Memory B cell (primary cell): ENCODE measurements at places on chromosomes 1 and 21.

DNA sequence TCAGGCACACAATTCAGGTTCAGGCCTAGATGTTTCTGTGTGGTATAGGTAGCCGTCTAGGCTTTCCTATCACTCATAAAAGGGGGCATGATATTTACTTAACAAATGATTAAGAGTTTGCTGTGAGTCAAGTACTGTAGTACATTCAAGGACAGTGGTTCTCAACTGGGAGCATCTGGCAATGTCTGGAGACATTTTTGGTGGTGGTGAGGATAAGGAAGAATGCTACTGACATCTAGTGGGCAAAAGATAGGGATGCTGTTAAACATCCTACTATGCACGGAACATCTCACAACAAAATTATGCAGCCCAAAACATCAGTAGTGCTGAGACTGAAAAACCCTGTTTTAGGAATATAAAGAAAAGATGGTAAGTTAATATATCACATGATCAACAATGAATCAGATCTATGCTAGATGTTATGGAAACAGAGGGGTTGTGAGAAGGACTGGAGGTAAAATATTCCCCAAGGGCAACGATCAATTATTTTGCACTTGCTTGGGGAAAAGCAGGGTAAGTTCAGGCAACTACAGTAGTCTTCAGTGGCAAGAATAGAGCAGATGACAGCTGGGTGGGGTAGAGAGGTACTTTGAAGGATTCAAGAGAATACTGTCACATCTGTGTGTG lies 4.9 kb downstream of the DNTTIP2 start:
- H3K27ac ChIP-seq = peak overlapping the region; percentile 71
- H3K36me3 ChIP-seq = peaks cover 42% of the 10 kb centered on the region
- H3K4me1 ChIP-seq = peaks cover 31% of the 10 kb centered on the region
- H3K4me3 ChIP-seq = no peak overlapping the region
- no peaks in the 10 kb centered on the region for H3K27me3 ChIP-seq

DNA sequence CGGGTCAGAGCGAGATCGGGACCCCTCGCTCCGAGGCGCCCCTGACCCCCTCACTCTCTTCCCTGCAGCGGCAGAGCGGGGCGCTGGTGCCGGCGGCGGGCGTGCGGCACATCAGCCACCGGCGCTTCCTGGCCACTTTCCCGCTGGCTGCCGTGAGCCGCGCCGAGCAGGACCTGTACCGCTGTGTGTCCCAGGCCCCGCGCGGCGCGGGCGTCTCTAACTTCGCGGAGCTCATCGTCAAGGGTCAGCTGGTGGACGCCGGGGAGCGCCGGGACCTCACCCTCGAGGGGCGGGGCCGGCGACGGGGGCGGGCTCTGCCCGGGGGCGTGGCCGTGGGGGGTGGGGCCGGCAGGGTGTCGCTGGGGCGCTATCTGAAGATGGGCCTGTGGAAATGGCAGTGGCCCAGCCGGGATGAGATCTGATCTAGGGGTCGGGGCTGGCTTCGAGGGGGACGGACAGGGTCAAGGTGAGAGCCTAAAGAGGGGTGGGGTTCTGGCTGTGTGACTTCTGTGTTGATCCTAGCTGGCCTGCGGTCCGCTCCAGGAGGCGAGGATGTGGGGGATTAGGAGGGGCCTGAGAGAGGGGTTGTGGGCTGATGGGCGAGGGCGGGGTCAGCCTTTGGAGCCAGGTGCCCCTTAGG lies 23.6 kb downstream of the PTPRU start:
- no peak overlapping the region for H3K27ac ChIP-seq
- no peaks in the 10 kb centered on the region for H3K36me3 ChIP-seq
- peak; percentile 47 for DNase-seq
- H3K4me3 ChIP-seq = peak overlapping the region; percentile 85

- no peaks in the 10 kb centered on the region for H3K36me3 ChIP-seq
- no peaks in the 10 kb centered on the region for H3K4me1 ChIP-seq
- H3K4me3 ChIP-seq = no peak overlapping the region
- peaks cover 2% of the 10 kb centered on the region for H3K27me3 ChIP-seq
- no peak overlapping the region for H3K27ac ChIP-seq
- no peak for DNase-seq
Observed at GRCh38 chr21:16241016-16241415, 511.2 kb downstream of the USP25 start.

- peaks cover 31% of the 10 kb centered on the region for H3K4me1 ChIP-seq
- H3K27ac ChIP-seq = peak overlapping the region; percentile 73
- H3K36me3 ChIP-seq = no peaks in the 10 kb centered on the region
- DNase-seq = no peak
Observed at GRCh38 chr1:202806845-202807450, 1.3 kb downstream of the KDM5B start.

DNA sequence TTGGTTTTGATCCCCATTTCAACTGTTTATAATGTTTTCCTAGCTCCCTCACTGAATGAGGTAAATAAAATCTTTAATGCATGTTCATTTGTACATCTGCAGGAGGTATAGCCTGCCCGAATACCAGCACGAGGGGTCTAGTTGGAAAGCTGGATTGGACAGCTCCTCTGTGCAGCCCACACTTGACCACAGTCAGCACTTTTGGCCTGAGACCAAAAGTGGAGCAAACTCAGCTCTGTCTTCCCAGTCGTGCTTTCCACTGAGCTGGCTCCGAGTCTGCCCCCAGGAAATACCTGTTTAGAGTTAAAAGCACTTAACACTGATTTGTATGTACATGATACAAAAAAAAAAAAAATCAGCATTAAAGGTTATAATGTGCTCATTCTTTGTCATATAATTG lies 224.4 kb downstream of the DSCAM start:
- no peaks in the 10 kb centered on the region for H3K4me1 ChIP-seq
- no peak for DNase-seq
- no peak overlapping the region for H3K4me3 ChIP-seq
- H3K27ac ChIP-seq = no peak overlapping the region

- DNase-seq = no peak
- H3K4me3 ChIP-seq = no peak overlapping the region
- no peaks in the 10 kb centered on the region for H3K36me3 ChIP-seq
Observed at GRCh38 chr1:211643324-211644212, 31.9 kb downstream of the NEK2 start.

GRCh38 chr1:224503161-224504118 lies 68.8 kb upstream of the WDR26 start:
- H3K27me3 ChIP-seq = no peaks in the 10 kb centered on the region
- no peak for DNase-seq
- H3K27ac ChIP-seq = no peak overlapping the region
- no peak overlapping the region for H3K4me3 ChIP-seq
- H3K36me3 ChIP-seq = no peaks in the 10 kb centered on the region
- H3K4me1 ChIP-seq = peaks cover 18% of the 10 kb centered on the region

DNA sequence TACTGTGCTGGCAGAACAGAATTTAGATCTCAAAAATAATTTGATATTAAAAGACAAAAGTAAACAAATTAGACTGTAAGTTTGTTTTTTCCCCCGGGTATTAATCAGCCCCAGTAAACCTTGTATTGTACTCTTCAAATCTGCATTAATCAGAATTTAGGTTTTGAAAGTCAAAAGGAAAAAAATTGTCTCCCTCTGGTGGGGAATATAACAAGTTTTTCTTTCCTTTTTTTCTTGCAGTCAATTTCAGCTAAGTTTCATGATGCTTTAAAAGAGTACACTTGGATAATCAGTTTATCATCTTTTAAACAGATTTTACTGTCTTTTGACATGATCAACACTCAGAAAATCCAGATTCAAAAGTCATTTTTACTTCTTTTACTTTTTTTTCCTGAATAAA lies 134.5 kb upstream of the PKN2 start:
- H3K27me3 ChIP-seq = peaks cover 4% of the 10 kb centered on the region
- no peaks in the 10 kb centered on the region for H3K36me3 ChIP-seq
- H3K27ac ChIP-seq = no peak overlapping the region
- no peaks in the 10 kb centered on the region for H3K4me1 ChIP-seq

DNA sequence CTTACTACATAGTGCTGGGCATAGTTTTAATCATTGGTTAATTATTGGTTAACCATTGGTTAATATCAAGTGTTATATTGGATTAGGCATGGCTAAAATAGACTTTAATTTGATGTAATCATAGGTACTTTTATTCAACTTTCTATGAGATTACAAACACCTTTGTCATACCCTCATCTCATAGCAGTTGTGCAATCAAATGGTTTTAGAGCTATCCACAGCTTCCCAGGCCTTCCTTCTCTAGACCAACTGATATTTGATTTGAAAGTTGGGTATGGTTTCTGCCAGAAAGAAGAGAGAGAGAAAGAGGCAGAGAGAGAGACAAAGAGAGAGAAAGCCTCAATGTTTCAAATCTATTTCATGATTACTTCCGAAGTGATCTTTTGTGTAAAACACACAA lies 9.6 kb upstream of the RGS1 start:
- H3K4me1 ChIP-seq = peaks cover 2% of the 10 kb centered on the region
- no peak overlapping the region for H3K27ac ChIP-seq
- no peak for DNase-seq
- H3K4me3 ChIP-seq = no peak overlapping the region

DNA sequence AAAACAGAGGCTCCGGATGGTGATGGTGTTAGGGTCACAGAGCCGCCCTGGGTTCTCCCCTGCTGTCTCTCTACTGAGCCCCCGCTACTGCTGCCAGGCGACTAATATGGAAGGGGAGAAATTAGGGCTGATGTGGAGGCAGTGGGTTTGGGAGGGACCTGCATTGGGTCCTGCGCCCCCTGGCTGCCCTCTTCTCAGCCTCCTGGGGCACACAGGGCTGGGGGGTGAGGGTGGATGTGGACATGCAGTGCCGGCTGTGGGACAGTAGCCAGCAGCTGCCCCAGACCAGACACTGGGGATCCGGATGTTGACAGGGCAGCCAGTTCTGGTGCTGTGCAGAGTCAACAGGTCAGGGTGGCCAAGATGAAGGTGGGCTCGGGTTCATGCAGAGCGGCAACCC lies 1.5 kb upstream of the CLCNKB start:
- H3K27ac ChIP-seq = no peak overlapping the region
- H3K4me3 ChIP-seq = no peak overlapping the region
- no peak for DNase-seq
- H3K4me1 ChIP-seq = no peaks in the 10 kb centered on the region
- H3K36me3 ChIP-seq = no peaks in the 10 kb centered on the region

- H3K27ac ChIP-seq = no peak overlapping the region
- H3K27me3 ChIP-seq = peaks cover 4% of the 10 kb centered on the region
- DNase-seq = no peak
- H3K4me1 ChIP-seq = peaks cover 5% of the 10 kb centered on the region
- H3K36me3 ChIP-seq = peaks cover 2% of the 10 kb centered on the region
Observed at GRCh38 chr1:218371927-218372672, 27.0 kb downstream of the TGFB2 start.

DNA sequence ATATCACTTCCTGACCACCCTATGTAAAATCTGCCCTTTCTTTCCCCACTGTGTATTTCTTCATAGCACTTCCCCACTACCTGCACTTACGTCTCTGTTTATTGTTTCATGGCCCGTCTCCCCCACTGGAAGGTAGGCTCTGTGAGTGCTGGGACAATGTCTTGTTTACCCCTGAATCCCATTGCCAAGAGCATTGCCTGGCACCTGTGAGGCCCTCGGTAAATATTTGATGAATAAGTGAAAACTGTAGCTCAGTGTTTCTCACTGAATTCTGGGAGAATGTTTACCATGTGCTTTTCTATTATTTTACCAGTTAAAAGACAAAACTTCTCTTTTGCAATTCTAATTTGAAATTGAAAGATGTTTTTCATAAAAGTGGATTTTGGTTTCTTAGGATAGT lies 11.8 kb downstream of the NFASC start:
- no peaks in the 10 kb centered on the region for H3K4me1 ChIP-seq
- H3K27ac ChIP-seq = no peak overlapping the region
- H3K27me3 ChIP-seq = peaks cover 11% of the 10 kb centered on the region
- no peak overlapping the region for H3K4me3 ChIP-seq
- DNase-seq = no peak

DNA sequence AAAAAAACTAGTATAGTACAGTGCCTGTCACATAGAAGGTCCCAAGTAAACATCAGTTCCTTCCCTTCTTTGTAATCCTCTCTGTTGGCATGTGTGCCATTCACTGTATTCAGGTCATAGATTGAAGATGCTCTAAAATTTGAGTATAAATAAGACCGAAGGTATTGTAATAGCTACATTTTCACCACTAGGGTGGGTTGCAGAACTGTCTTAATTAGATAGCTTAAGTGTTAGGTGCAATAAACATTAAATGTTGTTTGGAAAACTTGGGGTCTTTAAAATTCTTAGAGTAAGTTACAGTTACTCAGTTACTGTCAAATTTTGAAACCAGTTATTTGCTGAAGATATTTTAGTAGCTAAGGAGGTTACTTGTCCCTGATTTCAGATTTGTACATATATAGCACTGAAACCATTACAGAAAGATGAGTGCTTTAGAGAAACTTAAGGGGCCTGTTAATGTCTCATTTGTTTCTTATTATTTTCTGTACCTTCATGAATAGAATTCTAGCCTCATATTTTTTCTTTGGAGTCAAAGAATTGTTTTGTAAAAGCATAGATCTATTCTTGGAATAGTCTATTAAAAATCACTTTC lies 24.3 kb downstream of the PER3 start:
- H3K4me1 ChIP-seq = no peaks in the 10 kb centered on the region
- H3K4me3 ChIP-seq = no peak overlapping the region
- peaks cover 13% of the 10 kb centered on the region for H3K36me3 ChIP-seq
- DNase-seq = no peak
- no peak overlapping the region for H3K27ac ChIP-seq

DNA sequence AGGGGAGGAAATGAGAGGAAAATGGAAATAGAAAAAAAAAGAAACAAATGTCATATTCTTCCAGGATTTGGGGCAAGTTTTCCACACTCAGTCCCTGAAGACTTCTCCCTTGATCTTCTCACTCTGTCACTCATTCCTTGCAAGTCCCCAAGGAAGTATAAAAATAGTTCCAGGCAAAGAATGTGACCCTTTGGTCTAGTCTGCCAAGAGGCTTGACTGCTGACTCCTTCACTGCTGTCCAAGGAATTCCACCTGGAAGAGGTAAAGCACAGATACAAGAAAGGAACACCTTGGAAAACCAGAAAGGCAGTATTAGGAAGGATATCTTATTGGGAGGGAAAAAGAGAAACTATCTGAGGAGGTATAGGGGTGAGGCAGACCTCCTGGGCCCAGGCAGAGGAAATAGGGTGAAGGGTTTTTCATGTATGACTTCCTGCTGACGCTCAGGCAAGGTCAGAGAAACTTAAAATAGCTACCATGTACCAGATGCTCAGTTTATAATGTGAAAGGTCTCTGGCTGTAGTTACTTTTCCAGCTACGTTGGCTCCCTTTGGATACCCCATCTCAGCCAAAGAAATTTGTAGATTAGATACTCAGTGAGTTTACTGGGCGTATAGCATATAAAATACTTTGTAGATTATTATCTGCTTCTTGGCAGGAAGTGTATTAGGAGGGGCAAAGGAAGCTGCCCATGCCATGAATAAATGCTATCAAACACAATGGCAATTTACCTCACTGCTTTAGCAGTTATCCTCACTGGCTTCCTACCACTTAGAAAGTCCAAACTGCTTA lies 2.0 kb upstream of the GJA5 start:
- no peak for DNase-seq
- H3K4me1 ChIP-seq = peaks cover 22% of the 10 kb centered on the region
- peak overlapping the region; percentile 26 for H3K27ac ChIP-seq
- no peaks in the 10 kb centered on the region for H3K27me3 ChIP-seq

- H3K4me1 ChIP-seq = no peaks in the 10 kb centered on the region
- peaks cover 32% of the 10 kb centered on the region for H3K36me3 ChIP-seq
- H3K27ac ChIP-seq = no peak overlapping the region
- no peak for DNase-seq
- no peak overlapping the region for H3K4me3 ChIP-seq
Observed at GRCh38 chr1:59514061-59514909, 217.4 kb downstream of the FGGY start.
